ENCODE measurements at places on chromosomes 2 and 18.

GRCh38 chr2:160286551-160286950 is 86.5 kb upstream of the ITGB6 start:
- no peak for DNase-seq

GRCh38 chr18:50161597-50162205 is 33.2 kb downstream of the MYO5B start:
- no peak for DNase-seq

- DNase-seq, result no peak
Observed at GRCh38 chr2:197122821-197123220, 187.8 kb downstream of the ANKRD44 start.

DNA sequence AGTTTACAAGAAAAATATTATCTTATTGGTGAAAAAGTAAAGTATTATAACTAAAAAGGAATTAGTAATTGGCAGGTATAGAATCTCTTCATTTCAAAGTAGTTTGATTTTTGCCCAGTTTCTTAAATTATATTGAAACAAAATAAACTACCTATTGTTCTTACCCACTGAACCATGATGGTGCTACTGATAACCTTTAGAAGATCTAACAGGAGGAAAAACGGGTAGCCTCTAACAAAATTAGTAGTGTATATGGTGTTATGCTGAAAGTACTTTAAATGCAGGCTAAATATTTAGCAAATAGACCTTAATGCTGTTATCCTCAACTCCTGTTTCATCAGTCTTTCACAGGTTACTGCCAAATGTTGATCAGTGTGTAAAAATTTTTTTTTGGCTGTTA is 19.1 kb downstream of the MRPS9 start:
- DNase-seq, result no peak

- DNase-seq, result no peak
Observed at GRCh38 chr18:44912740-44913478, 232.2 kb downstream of the SETBP1 start.

DNA sequence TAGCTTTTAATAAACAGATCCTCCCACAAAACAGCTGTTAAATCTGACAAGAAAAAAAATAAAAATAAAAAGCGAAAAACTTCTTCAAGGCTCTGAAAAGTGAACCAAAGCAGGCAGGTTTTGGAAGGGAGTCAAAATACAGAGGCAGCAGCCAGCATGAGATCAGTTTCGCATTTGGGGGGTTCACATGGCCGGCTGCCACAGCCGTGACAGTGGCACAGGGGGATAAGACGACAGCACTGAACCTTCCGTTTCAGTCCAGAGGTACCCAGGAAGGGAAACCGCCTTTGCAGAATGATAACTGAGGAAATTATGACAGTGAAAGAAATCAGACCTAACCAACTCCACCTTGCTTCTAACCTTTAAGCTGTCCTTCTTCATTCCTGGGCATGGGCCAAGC is 196.7 kb upstream of the PID1 start:
- no peak for DNase-seq

DNA sequence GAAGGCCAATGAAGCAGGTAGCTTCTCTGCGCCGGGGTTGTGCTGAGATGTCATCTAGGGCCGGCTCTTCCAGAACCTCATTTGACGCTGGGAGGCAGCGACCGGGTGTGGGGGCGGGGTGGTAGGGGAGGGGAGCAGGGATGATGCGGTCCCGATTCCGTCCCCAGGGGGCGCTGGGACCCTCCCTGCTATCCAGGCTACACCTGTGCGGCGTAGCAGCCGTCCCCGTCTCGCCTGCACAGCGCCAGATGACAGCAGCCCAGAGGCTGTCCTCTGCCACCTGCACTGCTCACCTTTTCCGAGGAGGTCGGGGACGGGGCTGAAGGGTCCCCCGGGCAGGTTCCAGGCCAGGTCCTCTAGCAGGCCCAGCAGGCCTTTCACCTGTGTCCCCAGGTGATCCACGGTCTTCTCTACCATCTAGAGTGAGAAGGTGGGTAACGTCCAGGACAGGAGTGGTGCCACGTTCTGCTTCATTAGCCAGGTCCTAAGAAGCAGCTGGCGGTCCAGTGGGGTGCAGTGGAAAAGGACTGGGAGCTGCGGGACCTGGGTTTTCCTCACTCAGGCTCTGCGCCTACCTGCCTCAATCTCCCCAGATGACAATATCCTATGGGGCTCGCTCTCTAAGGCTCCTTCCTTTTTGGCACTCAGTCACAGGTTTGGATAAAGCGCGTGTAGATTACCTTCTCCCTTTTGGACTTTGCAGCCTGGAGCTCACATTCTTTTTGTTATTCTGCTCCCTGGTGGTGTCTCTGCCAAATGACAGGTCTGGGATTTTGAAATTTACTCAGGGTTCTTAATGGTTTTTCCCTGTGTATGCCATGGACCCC is 56.0 kb upstream of the RAB6C start:
- DNase-seq, result no peak

GRCh38 chr2:226892729-226893128 is 56.9 kb downstream of the RHBDD1 start:
- no peak for DNase-seq

Measured in 8988T (cell line).